ENCODE measurements at places on chromosomes 12 and 14. TPM values are rescaled to one million over a fixed set of nuclear protein-coding genes. Genes with fewer than 3 reads are reported as not detected.

DNA sequence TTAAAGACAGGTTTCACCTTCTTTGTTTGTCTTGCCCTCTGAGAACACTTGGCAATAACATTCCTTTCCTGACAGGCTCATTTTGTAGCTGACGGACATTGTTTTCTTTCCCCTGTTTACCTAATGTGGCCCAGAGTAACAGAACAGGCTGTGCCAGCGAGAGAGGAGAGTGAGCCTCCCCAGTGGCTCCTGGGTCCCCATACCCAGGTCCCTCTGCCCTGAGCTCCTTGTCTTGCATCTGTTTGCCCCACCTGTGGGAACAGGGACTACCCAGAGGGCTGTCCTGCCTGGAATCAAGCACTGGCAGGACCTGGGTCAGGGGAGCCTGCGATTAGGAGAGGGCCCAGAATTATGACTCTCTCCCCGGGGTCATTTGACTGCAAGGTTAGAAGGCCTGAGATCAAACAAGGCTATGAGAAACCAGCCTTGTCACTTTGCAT is 222.9 kb downstream of the ZFP36L1 start:
- peaks cover 1% of the 10 kb centered on the region for H3K4me1 ChIP-seq
- peaks cover 4% of the 10 kb centered on the region for H3K27me3 ChIP-seq
- H3K36me3 ChIP-seq = peaks cover 5% of the 10 kb centered on the region
- H3K4me3 ChIP-seq = no peak overlapping the region

DNA sequence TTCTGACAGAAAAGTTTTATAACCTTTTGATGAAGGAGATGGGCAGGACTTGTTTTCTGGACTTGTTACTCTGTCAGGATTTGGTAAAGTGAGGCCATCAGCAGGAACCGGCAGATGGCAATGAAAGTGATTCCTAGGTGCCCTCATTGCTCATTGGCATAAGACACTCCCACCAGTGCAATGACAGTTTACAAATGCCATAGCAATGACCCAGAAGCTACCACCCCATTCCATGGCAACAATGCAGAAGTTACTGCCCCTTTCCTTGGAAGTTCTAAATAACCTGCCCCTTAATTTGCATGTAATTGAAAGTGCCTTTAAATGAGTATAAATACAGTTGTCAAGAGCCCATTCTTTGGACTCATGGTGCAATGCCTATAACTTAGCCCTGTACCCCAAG is 222.6 kb downstream of the CEP128 start:
- H3K4me1 ChIP-seq = no peaks in the 10 kb centered on the region
- no peak overlapping the region for H3K4me3 ChIP-seq
- no peaks in the 10 kb centered on the region for H3K27me3 ChIP-seq
- DNase-seq = no peak
- H3K27ac ChIP-seq = no peak overlapping the region
- no peaks in the 10 kb centered on the region for H3K36me3 ChIP-seq

DNA sequence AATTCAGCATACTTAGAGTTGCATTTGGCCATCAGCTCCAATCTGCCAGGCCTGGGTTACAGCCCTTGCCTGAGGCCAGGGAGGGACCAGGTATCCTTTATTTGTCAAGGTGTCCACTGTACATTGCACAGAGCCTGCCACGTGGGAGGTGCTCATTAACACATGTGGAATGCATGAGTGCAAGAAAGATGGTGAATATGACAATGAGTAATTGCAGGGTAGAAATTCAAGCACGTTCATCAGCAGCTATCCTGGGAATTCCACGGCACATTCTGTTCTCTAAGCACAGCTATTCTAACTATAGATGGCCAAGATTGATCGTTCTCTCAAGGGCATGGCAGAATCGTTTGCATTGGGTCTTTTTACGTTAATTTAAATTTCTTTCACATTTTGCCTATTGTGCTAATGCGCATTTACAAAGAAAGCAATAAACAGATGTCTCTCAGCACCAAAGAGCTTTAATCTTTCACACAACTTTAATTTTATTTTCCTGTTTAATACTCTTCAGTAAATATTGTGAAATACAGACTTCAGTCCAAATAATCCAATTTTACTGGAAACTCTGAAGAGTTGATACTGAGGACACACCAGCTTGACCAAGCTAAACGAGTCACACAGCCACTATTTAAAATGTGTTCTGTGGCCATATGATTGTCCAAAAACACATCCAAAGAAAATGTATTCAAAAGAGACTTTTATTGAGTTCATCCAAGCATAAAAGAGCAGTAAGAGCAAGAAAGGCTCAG is 1025.7 kb upstream of the TMEM132C start:
- no peak overlapping the region for H3K27ac ChIP-seq
- no peaks in the 10 kb centered on the region for H3K4me1 ChIP-seq
- H3K4me3 ChIP-seq = no peak overlapping the region
- no peaks in the 10 kb centered on the region for H3K27me3 ChIP-seq
- DNase-seq = no peak

- H3K27ac ChIP-seq = no peak overlapping the region
- no peaks in the 10 kb centered on the region for H3K27me3 ChIP-seq
- H3K36me3 ChIP-seq = no peaks in the 10 kb centered on the region
- peaks cover 2% of the 10 kb centered on the region for H3K4me1 ChIP-seq
- H3K4me3 ChIP-seq = no peak overlapping the region
These were observed 363.1 kb downstream of the LRIG3 start for GRCh38 chr12:58557171-58557570.

DNA sequence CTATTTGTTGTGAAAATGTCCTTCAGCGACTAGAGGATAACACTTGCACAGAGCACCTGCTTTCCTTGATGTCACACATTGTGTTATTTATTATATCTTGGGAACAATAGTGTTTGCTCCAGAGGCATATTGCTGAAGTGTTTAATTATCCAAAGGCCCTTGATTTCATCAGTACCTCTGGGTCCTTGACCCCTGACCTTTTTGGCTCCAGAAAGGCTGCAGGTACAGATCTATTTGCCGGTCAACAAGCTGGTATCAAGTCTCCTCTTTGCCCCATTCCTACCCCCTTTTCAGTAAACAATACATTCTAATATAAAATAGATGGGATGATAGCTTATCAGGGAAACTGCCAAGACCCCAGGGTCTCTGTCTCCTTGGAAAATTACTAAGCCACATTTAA is 206.8 kb downstream of the DACT1 start:
- H3K27ac ChIP-seq = no peak overlapping the region
- no peak overlapping the region for H3K4me3 ChIP-seq
- H3K4me1 ChIP-seq = peaks cover 16% of the 10 kb centered on the region
- no peaks in the 10 kb centered on the region for H3K27me3 ChIP-seq

DNA sequence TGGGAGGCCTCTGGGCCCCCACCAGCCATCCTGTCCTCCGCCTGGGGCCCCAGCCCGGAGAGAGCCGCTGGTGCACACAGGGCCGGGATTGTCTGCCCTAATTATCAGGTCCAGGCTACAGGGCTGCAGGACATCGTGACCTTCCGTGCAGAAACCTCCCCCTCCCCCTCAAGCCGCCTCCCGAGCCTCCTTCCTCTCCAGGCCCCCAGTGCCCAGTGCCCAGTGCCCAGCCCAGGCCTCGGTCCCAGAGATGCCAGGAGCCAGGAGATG is 729 bp upstream of the GAPDH start:
- H3K36me3 ChIP-seq = peaks cover 3% of the 10 kb centered on the region
- peaks cover 14% of the 10 kb centered on the region for H3K27me3 ChIP-seq
- H3K27ac ChIP-seq = peak overlapping the region; percentile 96
- H3K4me1 ChIP-seq = peaks cover 29% of the 10 kb centered on the region
- peak overlapping the region; percentile 90 for H3K4me3 ChIP-seq
- DNase-seq = no peak

GRCh38 chr12:9651265-9651729 is 18.2 kb upstream of the CLEC2D start:
- H3K4me1 ChIP-seq = peaks cover 25% of the 10 kb centered on the region
- DNase-seq = no peak
- no peaks in the 10 kb centered on the region for H3K36me3 ChIP-seq
- no peak overlapping the region for H3K27ac ChIP-seq

GRCh38 chr12:92602930-92603623 is 99.7 kb upstream of the PLEKHG7 start:
- no peaks in the 10 kb centered on the region for H3K27me3 ChIP-seq
- DNase-seq = no peak
- no peak overlapping the region for H3K27ac ChIP-seq
- H3K4me1 ChIP-seq = peaks cover 1% of the 10 kb centered on the region

GRCh38 chr12:108063192-108063591 is 65.9 kb upstream of the WSCD2 start:
- no peaks in the 10 kb centered on the region for H3K4me1 ChIP-seq
- no peak for DNase-seq
- H3K4me3 ChIP-seq = no peak overlapping the region
- H3K27me3 ChIP-seq = peaks cover 4% of the 10 kb centered on the region
- no peaks in the 10 kb centered on the region for H3K36me3 ChIP-seq
- H3K27ac ChIP-seq = no peak overlapping the region

GRCh38 chr12:68784015-68784414 is 24.0 kb upstream of the MDM2 start:
- H3K27ac ChIP-seq = no peak overlapping the region
- no peak for DNase-seq
- H3K4me3 ChIP-seq = no peak overlapping the region
- peaks cover 2% of the 10 kb centered on the region for H3K4me1 ChIP-seq
- no peaks in the 10 kb centered on the region for H3K36me3 ChIP-seq
- H3K27me3 ChIP-seq = peaks cover 2% of the 10 kb centered on the region

- H3K4me1 ChIP-seq = peaks cover 19% of the 10 kb centered on the region
- no peak overlapping the region for H3K4me3 ChIP-seq
- H3K27ac ChIP-seq = no peak overlapping the region
These were observed 155.1 kb downstream of the CALM1 start for GRCh38 chr14:90551733-90552464.

DNA sequence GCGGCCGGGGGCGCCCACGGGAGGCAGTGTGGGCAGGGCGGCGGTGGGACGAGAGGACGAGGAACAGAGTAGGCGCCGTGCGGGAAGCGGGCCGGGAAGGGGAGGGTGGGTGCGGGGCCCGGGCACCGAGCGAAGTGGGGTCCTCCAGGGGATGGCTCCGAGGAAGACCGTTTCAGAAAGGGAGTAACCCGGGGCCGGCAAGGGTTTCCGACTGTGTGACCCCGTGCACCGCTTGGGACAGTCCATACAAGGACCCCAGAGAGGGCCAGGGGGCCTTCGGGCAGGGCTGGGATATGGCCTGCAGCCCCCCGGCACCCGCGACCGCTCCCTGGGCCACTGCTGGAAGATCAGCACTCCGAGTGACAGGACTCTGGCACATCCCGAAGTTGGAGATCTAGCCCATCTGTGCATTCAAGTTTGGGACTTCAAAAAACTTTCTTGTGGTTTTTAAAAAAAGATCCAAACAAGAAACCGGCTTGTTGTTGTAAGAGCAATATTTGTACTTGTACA is 448 bp downstream of the TSPAN9 start:
- H3K27ac ChIP-seq = no peak overlapping the region
- H3K27me3 ChIP-seq = no peaks in the 10 kb centered on the region
- H3K4me3 ChIP-seq = peak overlapping the region; percentile 88
- H3K36me3 ChIP-seq = no peaks in the 10 kb centered on the region

DNA sequence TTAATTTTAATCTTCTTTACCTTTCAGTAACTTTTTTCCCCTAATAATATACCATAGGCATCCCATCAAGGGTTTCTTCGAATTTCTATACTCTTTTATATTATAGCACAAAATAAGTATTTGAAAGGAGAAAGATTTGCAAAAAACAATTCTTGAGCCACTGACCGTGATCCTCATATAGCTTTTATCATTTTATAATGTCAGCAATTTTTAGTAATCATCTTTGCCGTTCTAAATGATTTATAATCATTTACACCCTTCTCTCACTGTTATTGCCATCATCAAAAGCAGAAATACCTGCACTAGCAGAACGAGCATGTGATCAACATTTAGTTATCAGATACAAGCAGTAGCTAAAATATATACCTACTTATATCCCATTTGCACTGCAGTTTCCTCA is 16.9 kb downstream of the PTPRQ start:
- no peak for DNase-seq
- peaks cover 4% of the 10 kb centered on the region for H3K27me3 ChIP-seq
- no peaks in the 10 kb centered on the region for H3K4me1 ChIP-seq
- no peaks in the 10 kb centered on the region for H3K36me3 ChIP-seq
- no peak overlapping the region for H3K4me3 ChIP-seq
- H3K27ac ChIP-seq = no peak overlapping the region

- no peak overlapping the region for H3K4me3 ChIP-seq
- H3K36me3 ChIP-seq = no peaks in the 10 kb centered on the region
- peaks cover 6% of the 10 kb centered on the region for H3K27me3 ChIP-seq
- no peak overlapping the region for H3K27ac ChIP-seq
- peaks cover 4% of the 10 kb centered on the region for H3K4me1 ChIP-seq
- DNase-seq = no peak
These were observed 84.8 kb upstream of the LRFN5 start for GRCh38 chr14:41521891-41522290.

- peaks cover 1% of the 10 kb centered on the region for H3K27me3 ChIP-seq
- no peak for DNase-seq
- no peaks in the 10 kb centered on the region for H3K36me3 ChIP-seq
- no peak overlapping the region for H3K27ac ChIP-seq
- H3K4me1 ChIP-seq = no peaks in the 10 kb centered on the region
These were observed 1674.7 kb upstream of the SEL1L start for GRCh38 chr14:83208341-83208740.

DNA sequence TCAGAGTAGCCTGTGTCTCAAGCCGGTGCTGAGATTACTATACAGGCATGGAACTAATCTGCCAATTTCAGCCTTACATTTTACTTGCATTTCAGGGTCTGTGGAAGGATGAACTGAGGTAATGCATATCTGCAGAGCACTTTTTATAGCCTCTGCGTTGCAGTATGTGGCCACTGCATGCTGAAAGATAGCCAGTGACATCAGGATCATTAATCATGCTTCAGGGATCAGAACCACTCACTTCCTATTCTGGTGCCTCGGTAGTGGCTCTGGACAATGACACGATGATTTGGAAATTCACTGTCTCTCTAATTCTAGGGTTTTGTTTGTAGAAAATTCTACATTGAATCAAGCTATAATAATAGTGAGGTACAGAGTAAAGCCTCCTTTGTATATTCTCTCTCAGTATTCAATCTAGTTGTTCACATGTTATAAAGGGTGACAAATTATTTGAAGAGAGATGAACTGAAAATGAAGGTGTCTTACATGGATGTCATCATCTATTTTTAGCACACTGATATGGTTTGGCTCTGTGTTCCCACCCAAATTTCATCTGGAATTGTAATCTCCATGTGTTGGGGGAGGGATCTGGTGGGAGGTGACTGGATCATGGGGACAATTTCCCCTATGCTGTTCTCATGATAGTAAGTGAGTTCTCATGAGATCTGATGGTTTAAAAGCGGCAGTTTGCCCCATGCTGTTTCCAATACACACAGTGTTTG is 554.3 kb upstream of the MIS18BP1 start:
- H3K4me1 ChIP-seq = peaks cover 11% of the 10 kb centered on the region
- no peaks in the 10 kb centered on the region for H3K27me3 ChIP-seq
- no peak for DNase-seq
- no peak overlapping the region for H3K27ac ChIP-seq
- H3K36me3 ChIP-seq = no peaks in the 10 kb centered on the region

GRCh38 chr12:52235822-52236361 is 2.8 kb downstream of the KRT7 start:
- peaks cover 12% of the 10 kb centered on the region for H3K27me3 ChIP-seq
- no peak overlapping the region for H3K27ac ChIP-seq
- H3K4me3 ChIP-seq = no peak overlapping the region
- peaks cover 5% of the 10 kb centered on the region for H3K4me1 ChIP-seq

- peak overlapping the region; percentile 65 for H3K27ac ChIP-seq
- peaks cover 18% of the 10 kb centered on the region for H3K27me3 ChIP-seq
- no peaks in the 10 kb centered on the region for H3K36me3 ChIP-seq
- peaks cover 61% of the 10 kb centered on the region for H3K4me1 ChIP-seq
These were observed 122.2 kb downstream of the CRACR2A start for GRCh38 chr12:3630621-3631271.

The CCDC63 gene
- 0.32 TPM for total RNA-seq

The RNASE4 gene
- 1.7 TPM for total RNA-seq

The CRIP1 gene
- total RNA-seq = 49.3 TPM

The KLRC2 gene
- not detected for total RNA-seq

The ESRRB gene
- 1.7 TPM for total RNA-seq

The TNFAIP2 gene
- total RNA-seq = 4.3 TPM

The NCAPD2 gene
- total RNA-seq = 29.3 TPM

The HHIPL1 gene
- total RNA-seq = 0.47 TPM

The PLEKHD1 gene
- total RNA-seq = 1.3 TPM

The ADAMTS20 gene
- 7.0 TPM for total RNA-seq

The OLR1 gene
- not detected for total RNA-seq

The CRADD gene
- total RNA-seq = 18.8 TPM

All from glutamatergic neuron (in vitro differentiated cells).